ENCODE measurements at places on chromosomes 11 and 22.

DNA sequence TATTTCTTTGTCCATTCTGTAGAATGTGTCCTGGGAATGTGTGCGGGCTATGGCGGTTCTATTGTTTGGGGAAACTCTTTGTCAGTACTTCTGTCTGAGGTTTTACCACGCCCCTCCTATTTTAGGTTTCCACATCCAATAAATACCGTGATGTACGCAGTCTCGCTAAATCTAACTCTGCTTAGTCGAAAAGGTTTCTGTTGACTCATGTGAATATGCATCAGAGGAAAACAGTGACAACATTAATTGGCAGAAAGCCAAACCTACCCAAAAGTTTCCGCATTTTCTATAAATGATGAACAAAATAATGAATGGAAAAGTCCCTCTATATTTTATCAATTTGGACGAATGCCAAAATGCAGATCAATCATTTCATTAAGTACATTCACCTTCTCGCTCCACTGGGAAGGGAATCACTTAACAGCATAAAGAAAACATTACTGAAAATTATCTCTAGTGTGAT is 143.4 kb downstream of the MAML2 start:
- DNase-seq, result no peak

DNA sequence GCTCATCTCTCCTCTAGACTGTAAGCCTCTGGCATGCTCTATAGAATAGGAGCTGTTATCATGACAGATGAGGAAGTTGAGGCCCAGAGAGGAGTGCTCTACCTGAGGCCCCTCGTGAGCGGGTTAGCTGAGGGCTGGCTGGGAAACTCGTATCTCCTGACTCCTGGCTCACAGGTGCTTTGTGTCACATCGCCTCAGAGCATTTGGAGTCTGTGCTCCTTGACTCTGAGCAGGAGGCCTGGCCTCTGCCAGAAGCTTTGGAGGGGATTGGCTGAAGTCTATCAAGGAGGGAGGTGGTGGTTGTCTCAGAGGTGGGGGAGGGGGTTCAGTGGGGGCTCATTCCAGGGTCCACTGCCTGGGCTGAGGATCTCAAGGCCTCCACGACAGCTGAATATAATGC is 7.4 kb downstream of the KCNC1 start:
- no peak for DNase-seq

- DNase-seq, result no peak
Observed at GRCh38 chr11:118621784-118622375, 14.5 kb downstream of the PHLDB1 start.

- no peak for DNase-seq
Observed at GRCh38 chr11:100072131-100072530, 615.0 kb upstream of the ARHGAP42 start.

- no peak for DNase-seq
Observed at GRCh38 chr11:70644343-70645060, 246.2 kb downstream of the CTTN start.

GRCh38 chr11:134330611-134331353 is 1.0 kb upstream of the GLB1L2 start:
- no peak for DNase-seq

DNA sequence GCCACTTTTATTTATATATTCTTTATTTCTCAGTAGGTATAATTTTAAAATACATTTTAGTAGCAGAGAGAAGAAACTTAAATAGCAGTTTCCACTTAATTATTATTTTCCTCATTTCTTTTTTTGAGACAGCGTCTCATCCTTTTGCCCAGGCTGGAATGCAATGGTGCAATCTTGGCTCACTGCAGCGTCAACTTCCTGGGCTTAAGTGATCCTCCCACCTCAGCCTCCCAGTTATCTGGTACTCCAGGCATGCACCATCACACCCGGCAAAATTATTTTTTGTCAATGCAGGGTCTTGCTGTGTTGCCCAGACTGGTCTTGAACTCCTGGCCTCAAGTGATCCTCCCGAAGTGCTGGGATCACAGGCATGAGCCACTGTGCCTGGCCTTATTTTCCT is 38.3 kb downstream of the ATG13 start:
- DNase-seq, result no peak

- DNase-seq, result no peak
Observed at GRCh38 chr22:41808400-41808799, 7.9 kb downstream of the CCDC134 start.

GRCh38 chr11:119172513-119172912 is 4.0 kb downstream of the NLRX1 start:
- DNase-seq, result no peak

DNA sequence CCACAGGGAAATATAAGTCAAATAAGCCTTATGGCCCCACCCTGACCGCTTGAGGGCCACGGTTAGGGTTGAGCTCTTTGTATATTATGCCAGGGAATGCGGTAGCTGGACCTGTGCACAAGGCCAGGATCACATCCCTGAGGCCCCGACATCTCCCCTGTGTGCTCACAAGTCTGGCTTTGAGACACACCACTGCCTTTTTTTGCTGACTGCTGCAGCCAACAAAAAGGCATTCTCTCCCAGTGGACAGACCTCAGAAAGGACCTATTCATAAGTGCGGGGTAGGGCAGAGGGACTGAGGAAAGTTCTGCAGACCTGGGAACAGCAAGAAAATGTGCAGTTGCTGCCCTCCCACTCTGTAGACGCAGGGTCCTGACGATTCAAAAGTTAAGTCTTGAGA is 3.4 kb upstream of the SIDT2 start:
- no peak for DNase-seq

DNA sequence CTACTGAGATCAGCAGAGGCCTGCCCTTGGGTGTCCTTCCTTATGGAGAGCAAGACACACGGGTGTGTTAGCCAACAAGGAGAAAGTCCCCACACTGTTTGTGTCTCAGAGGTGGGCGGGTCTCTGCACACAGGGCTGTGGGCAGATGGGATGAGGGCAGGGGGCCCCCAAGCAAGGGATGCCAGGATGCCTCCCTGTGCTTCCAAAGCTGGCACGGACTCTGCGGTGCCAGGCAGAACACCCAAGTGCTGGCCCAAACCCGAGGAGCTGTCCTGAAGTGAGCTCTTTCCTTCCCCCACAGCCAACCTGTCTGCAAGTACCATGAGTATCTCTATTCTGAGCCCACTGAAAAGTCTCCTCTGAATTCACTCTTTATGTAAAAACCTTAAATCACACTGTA is 273.3 kb downstream of the CTTN start:
- DNase-seq, result no peak

GRCh38 chr11:14636119-14636518 is 7.5 kb upstream of the PDE3B start:
- DNase-seq, result no peak
